Stimulated activated naive CD4-positive, alpha-beta T cell treated with Interleukin-2 at 50 U/mL for 16 hours (primary cell): ENCODE measurements at places on chromosomes 7 and 10.

GRCh38 chr10:110613996-110614495, 30.1 kb upstream of the RBM20 start:
- no peak for DNase-seq

DNA sequence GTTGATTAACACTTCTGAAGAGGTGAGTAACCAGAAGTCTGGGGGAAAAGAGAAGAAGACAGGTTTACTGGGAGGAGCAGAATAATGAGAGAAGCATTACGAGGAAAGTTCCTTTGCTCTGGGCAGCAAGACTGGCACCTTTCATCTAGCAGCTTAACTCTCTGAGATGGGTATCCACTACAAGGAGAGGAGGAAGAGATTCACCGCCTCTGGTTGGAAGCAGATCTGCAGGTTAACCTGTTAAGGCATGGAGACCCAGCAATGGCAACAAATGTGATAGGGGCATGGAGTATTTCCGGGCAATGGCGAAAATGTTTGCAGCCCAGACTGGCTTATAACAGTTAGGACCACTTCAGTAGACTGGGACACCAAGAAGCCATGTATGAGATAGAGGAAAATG, 162.2 kb downstream of the TFEC start:
- DNase-seq = no peak

DNA sequence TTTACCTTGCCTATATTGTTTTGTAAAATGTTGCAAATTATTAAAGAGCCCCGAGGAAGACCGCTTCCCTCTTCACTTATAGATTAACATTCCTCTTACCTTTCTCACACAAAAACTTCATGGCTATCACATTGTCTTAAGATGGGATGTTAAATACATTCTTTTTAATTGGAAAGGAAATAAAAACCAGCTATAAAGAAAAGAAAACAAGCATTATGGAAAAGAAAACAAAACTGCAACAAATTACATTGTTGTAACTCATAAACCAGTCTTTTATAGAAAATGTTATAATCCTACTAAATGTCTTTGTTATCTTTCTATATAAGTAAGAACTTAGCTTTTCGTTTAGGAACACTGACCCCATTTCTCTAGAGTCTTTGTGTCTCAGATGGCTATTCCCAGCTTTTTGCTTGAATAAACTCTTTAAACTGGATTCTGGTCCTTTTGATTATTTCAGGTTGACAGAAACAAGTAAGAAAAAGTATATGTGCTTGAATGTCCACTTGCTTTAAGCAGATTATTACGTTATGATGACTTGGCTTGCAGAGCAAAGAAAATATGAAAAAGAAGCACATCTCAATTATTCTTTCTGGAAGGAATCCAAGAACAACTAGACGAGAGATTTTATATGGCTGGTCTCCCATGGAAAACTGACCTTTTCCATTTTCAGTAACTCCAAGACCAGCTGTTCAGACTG, 128.2 kb downstream of the AKR1D1 start:
- no peak for DNase-seq

GRCh38 chr7:44217852-44218402, 17.1 kb downstream of the YKT6 start:
- DNase-seq = no peak

GRCh38 chr10:68110027-68110426, 739 bp downstream of the MYPN start:
- no peak for DNase-seq

GRCh38 chr7:123151443-123151842, 48.3 kb downstream of the SLC13A1 start:
- no peak for DNase-seq

- DNase-seq = no peak
Observed at GRCh38 chr10:101000127-101000914, 713 bp downstream of the LZTS2 start.

DNA sequence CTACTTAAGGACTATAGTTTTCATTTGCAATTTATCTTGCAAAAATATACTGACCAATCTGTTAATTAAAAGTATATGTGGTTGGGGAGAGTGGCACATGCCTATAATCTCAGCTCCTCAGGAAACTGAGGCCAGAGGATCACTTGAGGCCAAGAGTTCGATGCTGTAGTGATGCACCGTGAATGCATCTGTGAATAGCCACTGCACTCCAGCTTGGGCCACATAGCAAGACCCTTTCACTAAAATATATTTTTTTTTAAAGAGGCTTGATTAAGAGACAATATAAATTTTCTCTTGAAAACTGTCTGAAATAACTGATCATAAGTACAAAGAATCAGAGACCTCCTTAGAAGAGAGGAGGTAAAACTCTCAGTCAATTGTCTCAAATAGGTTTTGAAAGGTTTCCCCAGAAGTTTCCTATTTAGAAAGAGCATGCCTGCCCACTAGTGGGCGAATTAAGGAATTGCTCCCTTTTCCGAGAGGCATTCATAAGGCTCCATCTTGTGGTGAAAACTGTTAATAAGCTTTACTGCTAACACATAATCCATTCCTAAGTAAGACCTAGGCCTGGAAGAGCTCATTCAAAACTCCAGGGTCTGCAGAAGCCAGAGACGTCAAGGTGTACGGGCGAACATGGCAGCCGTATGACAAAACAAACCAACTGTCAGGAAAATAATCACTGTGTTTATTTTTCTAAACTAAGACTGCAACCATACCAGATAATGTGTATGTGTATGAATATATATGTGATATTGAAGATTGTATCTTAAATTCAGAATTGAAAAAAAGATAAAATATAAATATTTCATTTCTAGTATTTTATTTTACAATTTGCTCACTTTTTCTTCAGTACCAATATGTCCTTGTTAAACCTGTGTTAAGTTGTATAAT, 6.8 kb upstream of the TAS2R40 start:
- peak; percentile 10 for DNase-seq

DNA sequence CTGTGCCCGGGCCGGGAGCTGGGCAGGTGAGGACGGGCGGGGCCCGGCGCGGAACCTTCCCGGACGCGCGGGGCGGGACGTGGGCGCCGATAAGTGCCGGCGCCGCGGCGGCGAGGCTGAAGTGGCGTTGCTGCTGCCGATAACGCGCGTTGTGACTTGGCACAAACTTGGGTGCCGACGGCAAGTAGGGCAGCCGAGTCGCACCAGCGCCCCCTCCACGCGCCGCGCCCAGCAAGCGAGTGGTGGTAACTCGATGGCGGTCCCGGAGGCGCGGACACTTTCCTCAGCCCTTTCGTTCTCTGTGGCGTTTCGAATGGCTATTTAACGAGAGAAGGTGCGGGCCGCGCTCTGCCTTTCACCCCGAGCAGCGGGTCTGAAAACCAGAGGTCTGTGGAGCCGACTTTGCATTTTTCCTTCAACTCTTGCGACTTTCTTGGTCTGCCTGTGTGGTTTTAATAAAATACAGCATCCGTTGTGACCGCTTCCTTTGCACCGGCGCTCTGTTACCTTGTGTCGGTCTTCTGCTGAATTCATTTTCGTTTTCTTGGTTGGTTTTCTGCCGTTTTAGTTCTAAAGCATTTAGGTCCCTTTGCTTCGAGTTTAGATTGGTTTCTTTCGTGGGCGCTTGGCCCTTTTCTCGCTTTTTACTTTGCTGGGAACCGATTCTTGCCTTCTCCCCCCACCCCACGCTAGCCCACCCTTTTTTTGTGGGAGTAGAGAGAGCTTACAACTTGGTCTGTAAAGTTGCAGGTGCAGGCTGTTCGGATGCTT, 701 bp downstream of the STK17A start:
- peak; percentile 63 for DNase-seq

DNA sequence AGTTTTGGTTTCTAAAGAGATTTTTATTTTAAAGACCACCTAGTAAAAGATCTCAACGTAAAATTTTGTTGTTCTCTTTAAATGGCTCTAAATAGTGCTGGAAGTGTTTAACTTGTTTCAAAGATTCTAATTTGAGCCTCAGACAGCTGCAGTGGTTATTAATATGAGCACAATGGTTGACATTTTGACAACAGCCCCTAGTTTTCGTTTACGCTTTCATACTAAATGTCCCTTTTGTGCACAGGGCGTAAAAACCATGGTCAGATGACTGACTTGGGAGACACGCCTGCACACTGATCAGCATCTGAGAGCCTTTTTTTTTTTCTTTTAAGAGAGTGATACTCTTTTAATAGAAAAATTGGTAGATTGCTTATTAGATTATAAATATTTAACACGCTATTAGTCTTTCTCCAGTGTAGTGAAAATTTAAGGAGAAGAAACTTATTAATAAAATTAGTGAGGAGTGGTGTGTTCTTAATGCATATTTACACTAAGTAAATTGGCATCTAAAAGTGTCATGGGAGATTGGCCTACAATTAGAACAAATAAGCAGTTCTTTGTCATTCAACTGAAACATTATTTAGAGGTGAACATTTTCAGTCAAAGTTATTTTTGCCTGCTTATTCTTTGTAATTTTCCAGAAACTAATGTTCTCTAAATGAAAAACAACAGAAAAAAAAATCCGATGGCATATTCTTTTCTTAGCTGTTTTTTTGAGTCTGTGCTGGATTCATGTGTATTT, 182.8 kb upstream of the PHYHIPL start:
- no peak for DNase-seq

- no peak for DNase-seq
Observed at GRCh38 chr10:60025279-60025678, 118.9 kb upstream of the CCDC6 start.

- no peak for DNase-seq
Observed at GRCh38 chr10:57102236-57102635, 741.2 kb upstream of the ZWINT start.

GRCh38 chr10:63711361-63711760, 190.2 kb downstream of the REEP3 start:
- DNase-seq = no peak

DNA sequence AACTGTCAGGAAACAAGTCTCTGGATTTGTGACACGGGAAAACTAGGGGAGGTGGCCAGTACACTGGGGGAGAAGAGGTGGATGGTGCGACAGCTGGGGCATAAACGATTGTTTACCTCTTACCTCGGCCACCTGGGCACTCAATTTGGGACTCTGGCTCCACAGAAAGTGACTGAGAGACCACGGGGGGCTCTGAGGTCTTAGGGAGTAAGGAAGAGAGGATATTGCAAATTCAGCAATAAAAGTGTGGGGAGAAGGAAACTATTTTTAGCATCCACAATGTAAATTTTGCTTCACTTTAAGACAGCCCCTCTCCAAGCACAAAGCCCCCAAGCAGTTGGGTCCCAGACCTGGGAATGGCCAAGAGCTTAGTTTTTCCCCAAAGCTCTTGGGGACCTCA, 440.5 kb downstream of the GRID1 start:
- DNase-seq = no peak
